ENCODE measurements at places on chromosomes 16 and 17.

GRCh38 chr17:46942441-46943217, 19.7 kb downstream of the GOSR2 start:
- DNase-seq = peak; percentile 43

GRCh38 chr16:73565263-73565662, 517.3 kb upstream of the ZFHX3 start:
- DNase-seq = no peak

- no peak for DNase-seq
These were observed 2.3 kb downstream of the SHISA9 start for GRCh38 chr16:12903407-12904328.

- DNase-seq = no peak
These were observed 12.3 kb upstream of the RAI1 start for GRCh38 chr17:17668775-17669579.

DNA sequence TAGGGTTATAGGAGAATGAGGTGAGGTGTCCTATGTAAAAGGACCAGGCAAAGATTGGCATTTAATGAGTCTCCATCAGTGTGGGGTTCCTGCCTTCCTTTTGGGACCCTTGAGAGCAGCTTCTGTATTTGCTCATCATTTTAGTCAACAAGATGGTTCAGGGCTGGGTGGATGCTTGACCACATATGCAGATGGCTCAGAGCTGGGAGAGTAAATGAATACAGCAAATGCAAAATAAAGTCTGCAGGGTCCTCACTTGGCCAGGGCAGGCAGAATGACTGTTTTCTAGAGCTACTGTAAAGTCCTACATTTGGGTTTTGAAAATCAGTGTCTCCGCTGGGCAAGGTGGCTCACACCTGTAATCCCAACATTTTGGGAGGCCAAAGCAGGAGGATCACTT, 57.2 kb upstream of the ETV4 start:
- DNase-seq = no peak

DNA sequence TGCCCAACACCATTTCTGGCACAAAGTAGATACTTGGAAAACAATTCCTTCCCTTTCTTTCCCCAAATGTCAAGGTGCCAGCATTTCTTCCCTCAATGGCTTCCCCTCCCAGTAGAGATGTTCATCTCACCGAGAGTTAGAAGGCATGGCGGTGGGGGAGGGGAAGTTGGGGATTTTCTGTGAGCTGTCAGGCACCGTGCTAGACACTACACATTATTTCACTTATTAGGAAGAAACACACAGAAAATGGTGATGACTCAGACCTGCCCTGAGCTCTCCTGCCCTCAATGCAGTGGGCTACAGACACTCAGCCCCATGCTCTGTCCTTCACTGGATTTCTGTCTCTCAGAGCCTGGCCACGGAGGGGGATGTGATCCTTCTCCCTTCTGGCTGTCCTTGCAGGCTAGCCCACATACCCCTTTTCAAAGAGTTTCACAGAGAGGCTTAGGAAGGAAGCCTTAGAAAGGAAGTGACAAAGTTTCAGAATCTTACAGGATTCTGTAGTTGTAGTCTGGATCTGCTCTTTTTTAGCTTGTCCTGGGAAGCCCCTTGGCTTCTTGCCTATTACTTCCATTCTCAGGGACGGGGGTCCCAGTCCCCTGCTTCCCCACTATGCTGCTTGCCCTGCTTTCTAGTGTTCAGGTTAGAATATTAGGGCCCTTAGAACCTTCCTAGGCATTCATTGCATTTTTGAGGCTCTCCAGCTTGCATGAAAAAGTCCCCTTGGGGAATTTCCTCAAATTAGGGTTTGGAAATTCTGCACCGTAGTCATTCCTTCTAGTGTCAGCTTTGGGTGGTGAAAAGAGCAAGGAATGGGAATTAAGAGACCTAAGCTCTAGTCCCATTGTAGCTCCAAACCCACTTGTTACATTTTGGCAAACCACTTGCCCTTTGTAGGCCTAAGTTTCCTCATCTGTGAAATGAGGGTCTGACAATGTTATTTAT, 12.2 kb upstream of the CCL5 start:
- DNase-seq = no peak
